ENCODE measurements at places on chromosomes 5 and 9.

GRCh38 chr5:5971203-5971602, 407.1 kb downstream of the MED10 start:
- no peak for DNase-seq

DNA sequence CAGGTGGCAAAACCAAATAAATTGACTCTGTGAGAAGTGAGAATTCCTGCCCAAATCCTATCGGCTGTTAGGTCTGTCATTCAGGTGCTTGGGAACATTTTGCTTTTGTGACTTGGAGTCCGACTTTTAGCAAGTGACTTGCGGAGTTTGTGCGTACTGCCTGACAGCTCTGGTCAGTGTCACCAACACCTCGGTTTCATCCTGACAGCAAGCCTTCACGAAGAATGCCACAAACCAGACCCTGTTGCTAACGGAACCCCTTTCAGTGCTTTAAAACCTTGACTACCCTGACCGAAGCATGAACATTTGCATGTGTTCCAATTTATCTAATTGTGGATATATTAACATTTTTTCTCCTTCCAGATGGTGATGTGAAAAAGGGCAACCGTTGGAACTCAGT, 26.5 kb downstream of the LIX1 start:
- DNase-seq, result no peak

GRCh38 chr5:137195483-137195882, 303.6 kb downstream of the SPOCK1 start:
- no peak for DNase-seq

DNA sequence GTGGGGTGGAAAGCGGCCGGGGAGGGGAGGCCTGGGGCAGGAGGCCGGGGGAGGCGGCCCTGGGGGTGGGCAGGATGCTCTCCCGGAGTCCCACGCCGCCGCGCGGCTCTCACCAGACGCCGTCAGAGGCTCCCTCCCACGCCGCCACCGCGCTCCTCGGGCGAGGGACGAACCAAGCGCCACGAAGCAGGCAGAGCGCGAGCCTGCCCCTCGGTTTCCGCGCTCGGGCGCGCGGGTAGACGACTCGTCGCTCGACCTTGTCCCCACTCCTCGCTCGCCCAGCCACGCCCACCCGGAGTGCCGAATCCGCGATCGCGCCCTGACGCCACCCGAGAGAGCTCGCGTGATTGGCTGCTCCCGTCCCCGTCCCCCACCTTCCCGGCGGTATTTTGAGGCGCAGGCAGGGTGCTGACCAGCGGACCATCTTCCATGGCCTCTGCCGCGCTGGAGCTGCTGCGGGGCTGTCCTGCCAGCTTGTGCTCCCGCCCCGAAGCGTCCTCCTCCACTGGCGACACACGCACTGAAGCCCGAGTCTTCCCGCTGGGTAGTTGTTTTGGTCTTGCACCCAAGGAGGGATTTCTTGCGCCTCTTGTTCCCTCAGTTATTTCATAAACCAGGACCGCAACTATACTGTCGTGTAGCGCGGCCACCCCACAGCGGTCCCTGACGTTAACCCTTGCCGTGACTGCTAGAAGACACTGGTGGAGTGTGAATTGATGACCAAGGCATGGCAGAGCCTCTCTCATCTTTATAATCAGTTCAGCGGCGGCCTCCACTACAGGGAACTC, at the start of gene GNE:
GNE (minus strand) TSS at position 241 of the 788 bp plus-strand sequence. CDS start 9,093 bp downstream, outside the sequence.
- DNase-seq, result peak; percentile 85

DNA sequence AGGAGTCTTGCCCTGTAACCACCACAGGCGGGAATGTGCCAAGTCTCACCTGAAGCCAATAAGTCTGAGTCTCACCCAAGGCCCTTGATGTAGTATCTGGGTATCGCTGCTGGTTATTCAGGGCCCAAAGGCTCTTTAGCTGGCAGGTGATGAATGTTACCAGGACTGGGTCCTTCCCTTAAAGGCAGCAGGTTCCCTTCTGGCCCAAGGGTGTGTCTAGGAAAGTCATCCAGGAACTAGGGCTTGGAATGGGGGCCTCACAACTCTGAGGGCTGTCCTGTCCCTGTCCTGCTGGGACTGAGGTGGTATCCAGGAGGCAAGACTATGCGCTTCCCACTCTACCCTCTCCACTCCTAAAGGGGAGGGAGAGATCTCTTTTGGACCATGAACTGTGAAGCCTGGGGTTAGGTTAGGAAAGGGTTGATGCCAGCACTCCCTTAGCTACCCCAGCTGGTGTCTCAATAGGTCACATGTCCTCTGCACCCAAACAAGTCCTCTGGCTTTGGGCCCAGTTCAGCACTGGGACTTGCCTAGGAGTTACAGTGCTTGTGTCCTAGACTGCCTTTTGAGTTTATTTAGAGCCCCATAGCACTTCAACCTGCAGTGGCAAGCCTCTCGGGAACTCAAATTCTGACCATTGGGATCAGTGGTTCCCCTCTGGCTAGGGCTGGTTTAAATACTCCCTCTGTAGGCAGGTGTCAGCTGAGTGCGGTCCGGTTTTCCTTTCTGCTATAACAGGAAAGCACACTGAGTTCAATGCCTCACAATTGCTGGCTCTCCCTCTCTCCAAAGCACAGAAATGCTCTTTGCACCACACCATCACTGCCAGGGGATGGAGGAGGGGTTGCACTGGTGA, 22.5 kb upstream of the RANBP3L start:
- DNase-seq, result no peak

GRCh38 chr5:65204966-65205365, 276.8 kb downstream of the ADAMTS6 start:
- no peak for DNase-seq

GRCh38 chr9:16515879-16516301, 354.6 kb downstream of the BNC2 start:
- DNase-seq, result no peak

DNA sequence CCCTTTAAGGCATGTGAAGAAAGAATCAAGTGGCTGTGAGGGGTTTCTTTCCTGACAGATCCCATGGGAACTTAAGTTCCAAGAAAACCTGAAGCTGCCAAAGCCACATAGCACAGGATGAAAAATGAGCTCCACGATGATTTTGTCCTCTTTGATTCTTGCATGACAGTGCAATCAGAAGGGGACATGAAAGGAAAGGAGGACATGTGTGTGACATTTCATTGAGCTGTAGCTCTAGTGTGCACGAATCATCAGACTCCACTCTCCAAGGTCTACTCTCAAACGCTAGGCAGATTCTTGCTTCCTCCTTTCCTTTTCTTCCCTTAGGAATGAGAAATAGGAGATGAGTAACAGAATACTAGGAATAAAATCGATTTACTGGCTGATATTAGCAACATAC, 142.0 kb downstream of the ZNF608 start:
- DNase-seq, result no peak

- no peak for DNase-seq
These were observed at the start of gene NEUROG1 for GRCh38 chr5:135535820-135536801. Gene NEUROG1, minus strand, starts transcription at chr5:135535964. Its CDS starts 274 bp downstream, at chr5:135535690.

DNA sequence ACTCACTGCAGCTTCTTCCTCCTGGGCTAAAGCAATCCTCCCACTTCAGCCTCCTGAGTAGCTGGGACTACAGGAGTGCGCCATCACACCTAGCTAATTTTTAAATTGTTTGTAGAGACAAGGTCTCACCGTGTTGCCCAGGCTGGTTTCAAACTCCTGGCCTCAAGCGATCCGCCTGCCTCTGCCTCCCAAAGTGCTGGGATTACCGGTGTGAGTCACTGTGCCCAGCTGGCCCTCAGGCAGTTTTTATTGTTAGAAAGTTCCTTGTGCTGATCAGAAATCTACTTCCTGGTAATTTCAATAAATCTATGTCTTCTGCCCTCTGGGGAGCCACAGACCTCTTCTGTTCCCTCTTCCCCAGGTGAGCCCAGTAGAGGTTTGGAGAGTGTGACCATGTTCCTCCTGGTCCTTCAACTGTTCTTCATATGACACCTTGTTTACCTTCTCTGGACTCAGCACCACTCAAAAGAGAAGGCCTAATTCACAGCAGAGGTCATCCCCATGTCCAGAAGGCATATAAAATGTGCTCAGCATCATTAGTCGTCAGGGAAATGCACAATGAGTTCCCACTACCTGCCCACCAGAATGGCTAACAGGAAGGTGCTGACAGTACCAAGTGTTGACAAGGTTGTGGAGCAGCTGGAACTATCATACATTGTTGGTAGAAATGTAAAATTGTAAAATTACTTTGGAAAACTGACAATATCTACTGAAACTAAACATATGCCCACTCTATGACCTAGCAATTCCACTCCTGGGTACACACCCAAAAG, 10.4 kb downstream of the TMOD1 start:
- DNase-seq, result no peak

DNA sequence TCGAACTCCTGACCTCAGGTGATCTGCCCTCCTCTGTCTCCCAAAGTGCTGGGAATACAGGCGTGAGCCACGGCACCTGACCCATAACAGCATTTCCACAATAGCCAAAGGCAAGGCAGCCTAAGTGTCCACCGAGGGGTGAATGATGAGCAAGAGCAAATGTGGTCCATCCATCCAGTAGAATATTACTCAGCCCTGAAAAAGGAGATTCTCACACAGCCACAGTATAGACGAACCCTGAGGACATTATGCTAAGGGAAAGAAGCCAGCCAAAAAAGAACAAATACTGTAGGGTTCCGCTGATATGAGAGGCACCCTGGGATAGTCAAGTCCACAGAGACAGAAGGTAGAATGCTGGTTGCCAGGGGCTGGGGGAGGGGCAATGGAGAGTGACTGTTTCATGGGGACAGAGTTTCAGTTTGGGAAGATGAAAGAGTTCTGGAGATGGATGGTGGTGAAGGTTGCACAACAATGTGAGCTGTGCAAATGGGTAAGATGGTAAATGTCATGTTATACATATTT, 7.0 kb downstream of the LAMC3 start:
- DNase-seq, result no peak

DNA sequence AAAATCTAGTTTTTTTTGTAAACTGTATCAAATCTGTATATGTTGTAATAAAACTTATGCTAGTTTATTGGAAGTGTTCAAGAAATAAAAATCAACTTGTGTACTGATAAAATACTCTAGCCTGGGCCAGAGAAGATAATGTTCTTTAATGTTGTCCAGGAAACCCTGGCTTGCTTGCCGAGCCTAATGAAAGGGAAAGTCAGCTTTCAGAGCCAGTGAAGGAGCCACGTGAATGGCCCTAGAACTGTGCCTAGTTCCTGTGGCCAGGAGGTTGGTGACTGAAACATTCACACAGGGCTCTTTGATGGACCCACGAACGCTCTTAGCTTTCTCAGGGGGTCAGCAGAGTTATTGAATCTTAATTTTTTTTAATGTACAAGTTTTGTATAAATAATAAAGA, 24.3 kb downstream of the HMGCR start:
- no peak for DNase-seq

DNA sequence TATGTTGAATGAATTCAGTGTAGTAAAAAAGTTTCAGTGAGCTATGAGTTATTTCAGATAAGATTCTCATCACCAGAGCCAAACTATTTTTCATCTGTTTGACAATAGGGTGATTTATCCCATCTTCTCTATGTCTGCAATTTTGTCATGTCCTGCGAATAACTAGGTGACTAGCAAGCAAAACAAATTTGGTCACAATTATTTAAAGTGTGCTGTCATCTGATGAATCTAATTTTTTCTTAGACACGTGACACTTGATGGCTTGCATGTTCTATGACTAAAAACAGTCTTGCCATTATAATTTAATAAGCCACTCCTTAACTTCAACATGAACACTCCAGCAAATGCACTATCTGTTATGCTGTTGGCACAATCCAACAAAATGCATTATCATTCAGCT, 35.0 kb downstream of the FEM1C start:
- DNase-seq, result no peak

DNA sequence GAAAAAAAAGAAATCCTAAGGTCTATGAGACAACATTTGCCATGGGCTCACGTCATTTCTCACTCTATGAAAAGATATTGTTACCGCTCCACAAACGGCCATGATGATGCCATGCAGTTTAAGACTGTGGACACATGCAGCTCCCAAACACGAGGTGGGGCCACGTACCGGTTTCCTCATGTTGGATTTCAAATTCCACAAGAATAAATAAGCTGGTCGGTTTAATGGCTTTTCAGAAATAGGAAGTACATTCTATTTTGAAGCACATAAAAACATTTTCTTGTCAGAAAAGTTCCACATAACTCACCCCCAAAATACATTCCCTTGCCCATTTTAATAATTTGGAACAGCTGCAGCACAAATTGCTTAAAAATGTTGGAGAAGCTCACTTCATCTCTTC, 130.6 kb downstream of the MYO10 start:
- DNase-seq, result no peak

GRCh38 chr9:744790-745484, 96.6 kb upstream of the DMRT1 start:
- no peak for DNase-seq

GRCh38 chr5:125291447-125291846, 545.0 kb upstream of the ZNF608 start:
- DNase-seq, result no peak

DNA sequence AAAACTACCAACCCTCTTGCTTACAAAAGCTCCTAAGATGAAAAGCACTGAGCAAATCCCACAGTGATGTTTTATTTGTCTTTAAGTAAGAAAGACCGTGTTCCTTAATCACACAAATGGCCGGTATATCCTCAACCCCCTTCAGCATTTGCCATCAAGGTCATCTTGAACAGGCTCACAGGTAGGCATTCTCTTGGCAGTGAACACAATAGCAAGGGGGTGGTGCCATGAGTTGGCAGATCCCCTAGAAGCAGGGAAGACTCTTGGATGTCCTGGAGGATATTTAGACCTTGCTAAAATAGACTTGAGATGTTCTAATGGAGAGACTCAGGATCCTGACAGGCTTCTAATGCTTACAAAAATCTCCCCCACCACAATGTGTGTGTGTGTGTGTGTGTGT, 323.0 kb downstream of the SPOCK1 start:
- DNase-seq, result no peak

- no peak for DNase-seq
These were observed 29.2 kb downstream of the UGCG start for GRCh38 chr9:111925784-111926183.

DNA sequence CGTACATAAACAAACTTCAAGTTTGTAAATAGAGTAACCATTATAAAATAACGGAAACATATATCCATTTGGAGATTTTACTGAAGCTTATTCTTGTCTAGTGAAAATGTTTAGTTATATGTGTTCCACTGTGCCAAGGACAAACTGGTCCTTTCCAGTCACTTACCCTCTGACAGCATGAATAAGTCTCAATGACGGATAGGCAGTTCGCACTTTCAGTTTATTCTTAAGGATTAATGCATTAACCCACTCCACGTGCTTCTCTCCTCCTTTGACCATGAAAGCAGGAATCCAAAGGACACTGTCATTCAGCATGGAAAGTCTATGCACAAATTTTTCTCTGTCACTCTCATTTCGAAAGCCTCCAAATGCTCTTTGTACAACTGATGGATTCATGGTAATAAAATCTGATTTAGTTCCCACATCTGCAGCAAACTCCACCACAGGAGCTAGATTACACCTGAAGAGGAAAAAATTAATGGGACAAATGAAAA, 47.1 kb downstream of the ST8SIA4 start:
- no peak for DNase-seq

GRCh38 chr5:118679264-118679940, 308.9 kb downstream of the DTWD2 start:
- DNase-seq, result no peak

- no peak for DNase-seq
These were observed 29.4 kb downstream of the IPPK start for GRCh38 chr9:92640398-92641091.

- no peak for DNase-seq
These were observed 148.5 kb upstream of the TYRP1 start for GRCh38 chr9:12544700-12545099.
